Tongue (tissue), 3 donors: ENCODE measurements at places on chromosomes 7 and 10. TPM values are rescaled to one million over a fixed set of nuclear protein-coding genes. Genes with fewer than 3 reads are reported as not detected.
A peak's percentile ranks its signal among the peaks of the same experiment; 100 is the strongest.

DNA sequence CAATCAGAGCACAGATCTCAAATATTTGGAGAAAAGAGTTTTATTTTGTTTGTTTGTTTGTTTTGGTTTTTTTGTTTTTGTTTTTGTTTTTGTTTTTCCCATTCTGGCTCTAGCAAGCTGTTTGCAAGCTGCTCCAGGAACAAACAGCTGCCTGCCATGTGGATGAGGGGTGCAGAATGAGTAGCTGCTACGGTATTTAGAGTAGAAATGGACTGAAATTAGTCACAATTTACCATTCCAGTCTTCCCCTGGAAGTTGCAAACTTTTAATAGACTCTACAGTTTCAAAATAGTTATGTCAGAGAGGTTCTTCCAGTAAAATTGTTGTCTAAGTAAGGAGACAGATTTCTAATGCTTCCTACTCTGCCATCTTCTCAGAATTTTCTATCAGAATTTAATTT, 27.1 kb upstream of the TAS2R16 start:
- DNase-seq: no peak

DNA sequence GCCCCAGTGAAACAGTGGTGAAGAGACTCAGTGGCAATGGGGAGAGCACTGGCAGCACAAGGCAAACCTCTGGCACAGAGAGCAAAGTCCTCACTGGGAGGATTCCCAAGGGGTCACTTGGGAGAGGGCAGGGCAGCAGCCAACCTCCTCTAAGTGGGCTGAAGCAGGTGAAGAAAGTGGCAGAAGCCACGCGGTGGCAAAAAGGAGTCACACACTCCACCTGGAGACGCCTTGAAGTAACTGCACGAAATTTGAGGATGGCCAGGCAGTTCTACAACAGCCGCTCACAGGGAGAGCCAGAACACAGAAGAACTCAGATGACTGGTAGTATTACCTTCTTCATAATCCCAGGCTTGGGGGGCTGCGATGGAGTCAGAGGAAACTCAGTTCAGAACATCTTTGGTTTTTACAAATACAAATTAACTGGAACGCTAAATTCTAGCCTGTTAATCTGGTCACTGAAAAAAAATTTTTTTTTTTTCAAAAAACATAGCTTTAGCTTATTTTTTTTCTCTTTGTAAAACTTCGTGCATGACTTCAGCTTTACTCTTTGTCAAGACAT, 574 bp upstream of the IL6 start:
- peak; percentile 66 for DNase-seq

- DNase-seq: no peak
Measured at GRCh38 chr7:2931034-2931415, 86.9 kb upstream of the GNA12 start.

DNA sequence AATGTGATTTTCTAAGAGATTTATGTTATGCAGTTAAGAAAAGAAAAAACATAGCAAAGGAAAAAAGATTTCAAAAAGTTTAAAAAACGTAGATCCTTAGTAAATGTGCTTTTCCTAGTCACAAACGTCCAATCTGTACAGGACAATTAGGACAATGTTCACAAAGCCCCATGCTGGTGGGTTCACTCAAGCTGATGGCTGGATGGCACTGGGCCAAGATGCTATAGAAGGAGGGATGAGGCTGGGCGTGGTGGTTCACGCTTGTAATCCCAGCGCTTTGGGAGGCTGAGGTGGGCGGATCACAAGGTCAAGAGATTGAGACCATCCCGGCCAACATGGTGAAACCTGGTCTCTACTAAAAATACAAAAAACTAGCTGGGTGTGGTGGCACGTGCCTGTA, 22.1 kb downstream of the SVIL start:
- DNase-seq: no peak

- no peak for DNase-seq
Measured at GRCh38 chr7:116911801-116912200, 41.5 kb upstream of the ST7 start.

- DNase-seq: peak; percentile 76
Measured at GRCh38 chr10:111076682-111077478, at the start of gene ADRA2A. TSS of gene ADRA2A (plus strand) at chr10:111077029. CDS start at chr10:111077997, 968 bp downstream.

DNA sequence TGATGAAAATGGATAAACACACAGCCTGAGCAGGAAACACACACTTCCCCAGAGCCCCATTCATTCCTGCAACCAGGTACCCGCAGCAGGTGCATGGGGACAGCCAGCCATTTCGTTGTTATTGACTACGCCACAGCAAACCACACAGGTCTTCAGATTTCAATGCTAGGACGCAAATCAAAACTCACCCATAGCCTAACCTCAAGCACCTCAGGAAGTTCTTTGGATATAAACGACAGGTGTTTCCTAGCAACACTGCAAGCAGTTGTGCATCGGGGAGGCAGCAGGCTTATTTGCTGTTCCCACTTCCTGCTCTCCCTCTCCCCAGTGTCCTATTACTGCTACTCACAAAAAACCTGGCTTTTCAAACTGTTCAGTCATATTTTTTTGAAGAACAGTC, 176.5 kb upstream of the FRMD4A start:
- DNase-seq: no peak

- no peak for DNase-seq
Measured at GRCh38 chr10:131816941-131817700, 83.7 kb upstream of the PPP2R2D start.

GRCh38 chr7:92633211-92633906, 43.2 kb upstream of the FAM133B start:
- peak; percentile 91 for DNase-seq

- no peak for DNase-seq
Measured at GRCh38 chr7:34761206-34761605, 103.2 kb downstream of the NPSR1 start.

GRCh38 chr7:151744656-151745638, 132.0 kb downstream of the PRKAG2 start:
- no peak for DNase-seq

Gene HOXA7
- not detected for total RNA-seq

Gene SUN3
- total RNA-seq: not detected

Gene ARMC10
- total RNA-seq: 28.8 TPM

Gene MRPS17
- total RNA-seq: 12.9 TPM

Gene PDE6C
- total RNA-seq: not detected

Gene CFAP58
- 0.62 TPM for total RNA-seq
